ENCODE measurements at places on chromosomes 1 and 21.

DNA sequence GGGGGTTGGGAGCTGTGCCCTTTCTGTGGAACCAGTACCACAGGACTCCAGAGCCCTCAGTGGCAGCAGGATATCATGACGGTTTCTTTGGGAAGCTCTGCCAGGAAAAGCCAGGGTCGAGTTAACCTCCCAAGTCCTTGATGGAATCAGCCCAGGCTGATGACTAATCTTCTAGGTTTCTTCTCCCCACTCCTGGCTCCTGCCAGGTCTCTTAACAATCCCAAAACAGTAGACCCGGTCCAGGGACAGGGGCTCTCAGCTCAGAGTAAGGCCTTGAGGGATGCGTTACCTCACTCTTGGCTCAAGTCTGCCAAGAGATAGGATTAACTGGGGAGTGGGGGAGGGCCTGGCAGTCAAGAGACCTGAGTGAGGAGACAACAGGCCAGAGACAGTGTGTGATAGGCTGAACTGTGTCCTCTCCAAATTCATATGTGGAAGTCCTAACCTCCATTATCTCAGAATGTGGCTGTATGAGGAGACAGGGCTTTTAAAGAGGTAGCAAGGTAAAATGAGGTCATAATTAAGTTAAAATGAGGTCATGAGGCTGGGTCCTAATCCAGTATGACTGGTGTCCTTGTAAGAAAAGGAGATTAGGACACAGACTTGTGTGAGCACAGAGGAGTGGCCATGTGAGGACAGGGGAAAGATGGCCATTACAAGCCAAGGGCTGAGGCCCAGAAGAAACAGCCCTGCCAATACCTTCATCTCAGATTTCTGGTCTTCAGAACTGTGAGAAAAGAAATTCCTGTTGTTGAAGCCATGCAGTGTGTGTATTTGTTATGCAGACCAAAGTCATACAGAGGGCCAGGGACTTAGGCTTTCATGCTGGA lies 95.0 kb downstream of the BEND5 start:
- DNase-seq, result peak; percentile 39

GRCh38 chr1:88877382-88877825 lies 14.0 kb downstream of the GTF2B start:
- peak; percentile 23 for DNase-seq

GRCh38 chr1:40921522-40921921 lies 58.0 kb upstream of the CTPS1 start:
- no peak for DNase-seq

DNA sequence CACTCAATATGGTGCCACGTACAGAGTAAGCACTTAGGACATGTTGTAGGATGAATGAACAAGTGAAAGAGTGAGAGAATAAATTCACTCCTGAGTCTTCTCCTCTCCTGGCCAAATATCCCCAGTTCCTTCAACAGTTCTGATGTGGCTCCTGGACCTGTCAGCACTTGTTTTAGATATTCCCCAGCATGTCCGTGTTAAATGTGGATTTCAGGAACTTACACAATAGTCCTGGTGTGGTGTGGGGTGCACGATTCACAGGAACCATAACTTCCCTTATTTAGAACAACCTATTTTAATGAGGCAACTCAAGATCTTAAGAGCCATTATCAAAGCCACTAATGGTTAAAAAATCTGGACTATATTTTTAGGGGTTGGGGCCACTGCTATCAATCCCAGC lies 39.0 kb upstream of the MYSM1 start:
- DNase-seq, result no peak

DNA sequence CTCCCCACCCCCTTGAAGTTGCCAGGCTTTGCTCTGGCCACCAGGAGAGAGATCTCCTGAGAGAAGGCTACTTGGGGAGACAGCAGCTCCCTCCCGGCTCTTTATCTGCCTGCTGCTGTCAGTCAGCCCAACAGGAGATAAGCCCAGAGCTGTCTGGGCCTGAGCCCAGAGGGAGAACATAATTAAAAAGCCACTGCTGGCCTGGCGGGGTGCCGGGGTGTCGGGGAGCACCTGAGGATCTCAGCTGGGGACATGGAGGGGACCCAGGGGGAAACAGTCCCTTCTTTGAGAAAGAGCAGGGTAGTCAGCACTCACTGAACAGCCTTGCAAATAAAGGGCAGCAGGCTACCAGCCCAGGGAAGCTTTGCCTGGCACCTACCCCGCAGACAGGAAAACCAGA lies 17.9 kb downstream of the VWA5B1 start:
- peak; percentile 21 for DNase-seq

DNA sequence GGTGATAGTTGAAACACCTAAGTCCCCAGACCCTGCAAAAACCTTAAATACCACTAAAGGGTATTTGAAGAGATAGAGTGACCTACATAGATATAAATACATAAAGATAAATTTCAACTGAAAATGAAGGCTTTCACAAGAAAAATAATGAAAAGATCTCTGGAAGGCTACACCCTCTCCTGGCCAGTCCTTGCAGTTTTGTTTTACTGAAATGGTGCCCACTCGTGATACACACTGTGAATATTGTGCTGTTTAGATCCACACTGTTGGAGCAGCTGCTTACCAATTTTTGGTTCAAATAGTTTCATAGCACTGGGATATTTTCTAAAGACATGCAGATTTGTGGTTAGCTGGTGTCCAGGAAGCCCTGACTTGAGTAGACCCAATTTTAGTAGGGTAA lies 31.5 kb upstream of the RNF187 start:
- DNase-seq, result no peak

GRCh38 chr1:59261537-59261936 lies 35.4 kb upstream of the FGGY start:
- DNase-seq, result no peak

DNA sequence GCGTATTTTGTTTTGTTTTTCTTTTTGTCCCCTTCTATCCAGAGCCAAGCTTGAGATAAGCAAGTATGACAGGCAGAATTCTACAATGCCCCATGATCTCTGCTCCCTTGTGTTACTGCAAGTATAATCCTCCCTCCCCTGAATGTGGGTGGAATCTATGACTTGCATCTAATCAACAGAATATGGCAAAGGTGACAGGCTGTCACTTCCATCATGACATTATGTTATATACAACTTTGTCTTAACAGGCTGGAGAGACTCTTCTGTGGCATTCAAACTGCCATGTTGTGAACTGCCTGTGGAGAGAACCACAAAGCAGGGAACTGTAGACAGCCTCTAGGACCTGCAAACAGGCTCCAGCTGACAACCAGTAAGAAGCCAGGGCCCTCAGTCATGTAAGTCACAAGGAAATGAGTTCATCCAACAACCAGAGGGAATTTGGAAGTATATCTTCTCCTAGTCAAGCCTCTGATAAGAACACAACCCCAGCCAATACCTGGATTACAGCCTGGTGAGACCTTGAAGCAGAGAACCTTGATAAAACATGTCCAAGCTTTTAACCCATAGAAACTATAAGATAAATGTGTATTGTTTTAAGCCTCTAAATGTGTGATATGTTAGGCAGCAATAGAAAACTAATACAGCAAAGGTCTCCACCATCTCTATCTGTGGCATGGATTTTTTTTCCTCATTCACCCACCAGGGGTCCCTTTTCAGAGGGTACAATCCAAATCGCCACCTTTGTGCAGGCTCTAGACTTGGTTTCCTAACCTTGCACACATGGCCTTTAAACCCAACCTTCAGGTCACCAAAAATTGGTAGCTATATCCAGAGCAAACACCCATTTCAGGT lies 5.7 kb upstream of the C1orf162 start:
- DNase-seq, result peak; percentile 37

DNA sequence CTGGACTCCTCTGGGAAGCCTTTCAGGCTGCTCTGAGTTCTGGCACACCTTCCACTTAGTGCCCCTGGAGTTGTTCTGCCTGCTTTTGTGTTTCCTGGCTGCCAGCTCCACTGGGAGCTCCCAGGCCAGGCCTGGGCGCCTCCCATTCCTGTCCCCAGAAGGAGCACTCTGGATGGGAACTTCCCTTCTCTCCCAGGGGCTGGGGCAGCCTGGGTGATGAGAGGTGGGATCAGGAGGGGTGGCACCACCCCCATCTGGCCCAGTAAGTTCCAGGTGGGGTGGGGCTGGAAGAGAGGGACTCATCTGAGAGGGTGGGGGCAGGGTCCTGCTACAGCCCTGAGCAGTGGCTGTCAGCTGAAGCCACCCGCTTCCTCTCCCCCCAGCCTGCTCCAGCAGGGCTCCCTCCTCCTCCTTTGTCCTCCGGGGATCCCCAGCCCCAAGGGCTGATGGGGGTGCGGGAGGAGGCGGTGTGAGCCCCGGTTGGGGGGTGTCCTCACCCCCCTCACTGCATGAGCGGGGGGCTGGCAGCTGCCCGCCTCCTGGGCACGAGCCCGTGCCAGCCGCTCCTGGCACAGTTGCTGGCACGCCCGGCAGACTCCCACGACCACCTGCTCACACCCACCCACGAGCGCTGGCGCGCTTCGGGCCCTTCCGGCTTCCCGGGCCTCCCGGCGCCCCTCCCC lies 4.7 kb downstream of the FOXO6 start:
- DNase-seq, result peak; percentile 40

DNA sequence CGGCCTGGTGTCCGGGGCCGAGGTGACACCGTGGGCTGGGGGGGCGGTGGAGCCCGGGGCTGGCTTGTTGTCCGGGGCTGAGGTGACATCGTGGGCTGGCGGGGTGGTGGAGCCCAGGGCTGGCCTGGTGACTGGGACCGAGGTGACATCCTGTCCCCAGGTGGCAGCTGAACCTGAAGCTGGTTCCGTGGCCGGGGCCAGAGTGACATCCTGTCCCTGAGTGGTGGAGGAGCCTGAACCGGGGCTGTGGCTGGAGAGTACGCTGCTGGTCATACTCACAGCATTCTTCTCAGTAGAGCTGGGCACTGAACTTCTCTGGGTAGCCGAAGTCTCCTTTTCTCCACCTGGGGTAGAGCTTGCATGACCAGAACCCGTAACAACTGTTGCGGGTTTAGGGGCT lies 15.8 kb downstream of the THBS3 start:
- DNase-seq, result no peak

DNA sequence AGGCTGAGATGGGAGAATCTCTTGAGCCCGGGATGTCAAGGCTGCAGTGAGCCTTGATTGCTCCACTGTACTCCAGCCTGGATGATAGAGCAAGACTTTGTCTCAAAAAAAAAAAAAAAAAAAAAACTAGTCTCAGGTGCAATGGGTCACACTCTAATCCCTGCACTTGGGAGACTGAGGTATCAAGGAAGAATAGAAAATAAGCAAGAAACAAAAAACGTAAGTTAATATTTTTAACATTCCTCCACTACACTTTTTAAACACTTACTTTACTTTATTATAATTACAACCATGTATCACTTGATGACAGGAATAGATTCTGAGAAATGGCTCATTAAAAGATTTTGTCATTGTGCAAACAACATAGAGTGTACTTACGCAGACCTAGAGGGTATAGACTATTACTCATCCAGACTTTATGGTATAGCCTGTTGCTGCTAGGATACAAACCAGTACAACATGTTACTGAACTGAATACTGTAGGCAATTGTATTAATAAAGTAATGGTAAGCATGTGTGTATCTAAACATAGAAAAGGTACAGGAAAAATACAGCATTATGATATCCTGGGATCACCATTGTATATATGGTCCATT lies 1244.1 kb upstream of the ADGRL4 start:
- DNase-seq, result no peak

- DNase-seq, result no peak
Observed at GRCh38 chr21:39434950-39435349, 10.6 kb downstream of the LCA5L start.

DNA sequence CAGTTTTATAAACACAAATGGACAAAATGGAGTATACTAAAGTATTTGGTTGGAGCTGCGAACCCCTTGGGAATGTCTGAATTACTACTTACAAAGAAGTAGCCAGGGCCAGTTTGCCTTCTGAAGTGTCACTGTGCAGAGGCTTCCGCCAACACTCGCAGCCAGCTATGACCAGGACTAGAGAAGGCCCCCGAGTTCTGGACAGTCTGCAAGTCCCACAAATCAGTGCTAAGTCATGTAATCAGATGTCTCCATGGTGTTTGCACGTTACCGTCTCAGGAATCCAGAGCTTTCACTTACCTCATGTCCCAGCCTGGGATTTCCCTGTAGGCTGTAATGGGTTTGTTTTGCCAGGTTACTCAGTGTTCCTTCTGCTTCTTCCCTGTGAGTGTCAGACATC lies 106.6 kb upstream of the SPAG17 start:
- DNase-seq, result no peak

- no peak for DNase-seq
Observed at GRCh38 chr1:86687595-86687994, 16.8 kb upstream of the SH3GLB1 start.

DNA sequence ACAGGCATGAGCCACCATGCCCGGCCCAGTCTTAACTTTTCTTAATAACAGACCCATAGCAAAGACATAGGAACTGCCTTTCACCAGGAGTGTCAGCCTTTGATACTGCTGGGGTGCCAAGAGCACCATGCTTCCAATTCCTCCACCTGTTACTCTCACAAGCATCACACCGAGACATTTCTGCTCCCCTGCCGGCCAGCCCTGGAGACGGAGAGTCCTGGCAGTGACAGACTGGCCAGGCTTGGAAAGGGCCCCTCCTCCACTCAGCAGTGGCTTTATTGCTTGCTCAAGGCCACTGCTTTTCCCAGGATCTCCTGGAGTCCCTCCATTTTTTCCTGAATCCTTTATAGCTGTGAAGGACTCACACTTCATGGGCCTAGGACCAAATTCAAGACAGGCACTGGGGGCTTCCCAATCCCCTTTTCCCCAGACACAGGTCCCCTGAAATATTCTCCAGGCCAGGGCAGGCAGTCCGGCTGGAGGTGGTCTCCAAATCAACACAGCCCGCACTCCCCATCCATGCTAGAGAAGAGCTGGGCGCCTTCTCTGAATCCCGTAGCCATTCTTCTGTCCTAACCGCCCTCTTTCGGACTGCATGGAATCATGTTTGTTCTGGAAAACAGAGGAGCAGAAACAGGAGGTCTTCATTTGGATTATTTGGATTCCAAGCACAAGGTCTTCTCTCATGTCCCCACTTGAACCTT lies 25.5 kb upstream of the PTPRF start:
- no peak for DNase-seq

- no peak for DNase-seq
Observed at GRCh38 chr21:39397646-39398385, 47.8 kb downstream of the LCA5L start.

DNA sequence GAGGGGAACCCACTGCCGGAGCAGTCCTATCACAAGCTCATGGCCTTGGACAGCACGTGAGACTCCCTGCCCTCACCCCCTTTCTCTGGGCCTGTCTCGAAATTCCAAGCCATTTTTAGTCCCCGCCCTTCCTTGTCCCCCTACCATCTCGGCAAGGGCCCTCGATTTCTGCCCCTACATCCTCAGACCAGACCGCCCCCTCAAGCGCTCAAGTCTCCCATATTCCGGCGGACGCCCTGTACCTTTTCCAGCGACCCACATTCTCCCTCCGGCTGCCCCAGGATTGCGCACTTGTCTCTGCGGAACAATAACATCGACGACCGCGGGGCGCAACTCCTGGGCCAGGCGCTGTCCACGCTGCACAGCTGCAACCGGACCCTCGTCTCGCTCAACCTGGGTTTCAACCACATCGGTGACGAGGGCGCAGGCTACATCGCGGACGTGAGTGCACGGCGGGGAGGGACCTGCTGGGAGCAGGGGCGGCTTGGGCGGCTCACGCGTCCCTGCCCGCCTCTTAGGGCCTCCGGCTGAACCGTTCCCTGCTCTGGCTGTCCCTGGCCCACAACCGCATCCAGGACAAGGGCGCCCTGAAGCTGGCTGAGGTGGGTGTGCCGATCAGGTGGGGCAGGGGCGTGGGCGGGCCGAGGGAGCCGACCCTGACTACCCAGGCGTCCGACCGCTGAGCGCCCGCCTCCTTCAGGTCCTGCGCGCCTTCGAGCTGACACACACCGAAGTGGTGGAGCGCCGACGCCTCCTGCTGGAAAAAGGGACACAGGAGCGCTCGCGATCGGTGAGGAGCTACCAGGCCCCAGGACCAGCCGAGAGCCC lies 7.0 kb downstream of the LRRC71 start:
- peak; percentile 90 for DNase-seq

- DNase-seq, result no peak
Observed at GRCh38 chr1:180026556-180026955, 71.9 kb downstream of the CEP350 start.
